Omental fat pad (tissue), 4 donors: ENCODE measurements at places on chromosomes 6 and 20. TPM values are rescaled to one million over a fixed set of nuclear protein-coding genes. Genes with fewer than 3 reads are reported as not detected.

- DNase-seq, result no peak
Measured at GRCh38 chr20:40397467-40397866, 291.6 kb downstream of the MAFB start.

Gene PHF10
- 47.4 TPM for total RNA-seq

- DNase-seq, result no peak
Measured at GRCh38 chr20:59645761-59646171, 41.4 kb downstream of the PHACTR3 start.

GRCh38 chr6:36052097-36052496, 24.5 kb downstream of the MAPK14 start:
- no peak for DNase-seq

- no peak for DNase-seq
Measured at GRCh38 chr6:5286780-5287179, 25.5 kb downstream of the FARS2 start.

- DNase-seq, result no peak
Measured at GRCh38 chr6:16442031-16442430, 203.6 kb downstream of the GMPR start.
